Fibroblast of skin of right biceps (primary cell): ENCODE measurements at places on chromosomes 7 and 10.

- no peak for DNase-seq
Measured at GRCh38 chr10:121975295-121976086, 474 bp upstream of the NSMCE4A start.

- DNase-seq: no peak
Measured at GRCh38 chr10:98924526-98924925, 311.1 kb downstream of the HPSE2 start.

GRCh38 chr10:45550903-45551786 lies 121.4 kb downstream of the ZFAND4 start:
- no peak for DNase-seq

DNA sequence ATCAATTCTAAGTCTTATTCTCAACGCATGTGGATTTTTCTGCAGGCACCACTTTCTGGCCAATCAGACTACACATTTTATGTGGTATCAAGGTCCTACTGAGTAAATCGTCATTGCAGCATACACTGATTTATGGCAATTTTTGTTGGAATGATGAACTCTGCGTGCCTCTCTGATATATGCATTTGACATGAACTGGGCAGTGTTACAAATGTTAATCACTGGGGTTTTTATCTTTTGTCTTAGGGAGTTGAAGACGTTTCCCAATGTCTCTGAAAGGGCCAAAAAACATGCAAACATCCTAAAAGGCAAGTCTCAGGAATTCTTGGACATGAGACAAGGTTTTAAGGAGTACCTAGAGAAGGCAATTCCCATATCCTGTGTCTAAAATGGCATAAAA lies 809.5 kb upstream of the CELF2 start:
- peak; percentile 81 for DNase-seq

GRCh38 chr10:30534465-30535144 lies 94.9 kb downstream of the LYZL2 start:
- DNase-seq: peak; percentile 67

GRCh38 chr7:79453266-79453557 lies 255 bp downstream of the MAGI2 start:
- no peak for DNase-seq
